ENCODE measurements at places on chromosomes 5 and 9.

GRCh38 chr9:135045264-135045927 is 42.1 kb upstream of the OLFM1 start:
- no peak for DNase-seq
- no peak overlapping the region for H3K27ac ChIP-seq
- H3K4me3 ChIP-seq: no peak overlapping the region
- no peaks in the 10 kb centered on the region for H3K27me3 ChIP-seq
- H3K36me3 ChIP-seq: no peaks in the 10 kb centered on the region

GRCh38 chr9:116870566-116870965 is 183.5 kb downstream of the TRIM32 start:
- DNase-seq: no peak
- H3K27me3 ChIP-seq: no peaks in the 10 kb centered on the region
- H3K27ac ChIP-seq: no peak overlapping the region

GRCh38 chr9:3954331-3955304 is 345.2 kb downstream of the GLIS3 start:
- H3K4me3 ChIP-seq: no peak overlapping the region
- H3K27ac ChIP-seq: no peak overlapping the region

DNA sequence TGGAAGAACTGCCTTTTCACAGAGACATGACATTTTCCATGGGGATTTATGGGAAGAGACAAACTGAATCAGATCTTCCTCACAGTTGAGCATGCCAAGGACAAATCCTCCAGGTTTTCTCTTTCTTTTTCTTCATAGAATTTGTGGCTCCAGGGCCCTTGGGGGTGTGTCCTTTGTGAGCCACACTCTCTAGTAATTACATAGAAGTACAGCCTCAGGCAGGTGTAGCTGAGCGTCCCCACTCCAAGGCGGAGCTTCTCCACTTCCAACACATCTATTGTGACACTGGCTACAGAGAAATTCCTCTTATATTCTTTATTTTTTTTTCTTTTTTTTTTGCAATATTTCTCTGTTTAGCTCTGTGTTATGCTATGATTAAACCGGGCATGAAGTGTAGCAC is 420.5 kb upstream of the CD180 start:
- H3K27ac ChIP-seq: no peak overlapping the region
- no peak for DNase-seq
- no peaks in the 10 kb centered on the region for H3K36me3 ChIP-seq

DNA sequence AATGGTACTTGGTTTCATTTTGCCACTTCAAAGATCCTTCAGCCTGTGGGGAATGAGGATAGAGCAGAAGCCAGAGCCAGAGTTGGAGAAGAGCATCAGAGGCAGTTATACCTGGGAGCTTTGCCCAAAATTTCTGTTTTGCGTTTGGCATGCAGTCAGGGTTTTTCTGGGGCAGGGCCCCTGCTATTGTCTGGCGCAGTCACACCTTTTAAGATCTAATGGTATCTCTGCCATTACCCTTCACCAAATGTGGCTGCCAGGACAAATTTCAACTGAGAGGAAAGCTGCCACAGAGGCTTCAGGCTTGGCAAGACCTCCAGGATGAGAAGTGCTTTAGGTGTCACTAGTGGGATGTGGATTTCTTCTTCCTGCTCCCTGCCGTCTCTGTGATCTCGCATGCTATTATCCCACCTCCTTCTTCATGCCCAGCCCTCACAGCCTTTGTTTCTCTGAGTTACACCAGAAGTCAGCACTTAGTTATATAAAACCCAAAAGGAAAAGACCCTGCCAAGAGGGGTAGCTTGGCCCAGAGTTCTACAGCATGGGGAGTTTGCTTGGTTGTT is 357.0 kb downstream of the TLE4 start:
- no peaks in the 10 kb centered on the region for H3K4me1 ChIP-seq
- no peak for DNase-seq
- H3K36me3 ChIP-seq: no peaks in the 10 kb centered on the region
- H3K27me3 ChIP-seq: no peaks in the 10 kb centered on the region

- H3K4me1 ChIP-seq: no peaks in the 10 kb centered on the region
- H3K27ac ChIP-seq: no peak overlapping the region
- H3K27me3 ChIP-seq: no peaks in the 10 kb centered on the region
These were observed 35.5 kb upstream of the GRHPR start for GRCh38 chr9:37386988-37387387.

DNA sequence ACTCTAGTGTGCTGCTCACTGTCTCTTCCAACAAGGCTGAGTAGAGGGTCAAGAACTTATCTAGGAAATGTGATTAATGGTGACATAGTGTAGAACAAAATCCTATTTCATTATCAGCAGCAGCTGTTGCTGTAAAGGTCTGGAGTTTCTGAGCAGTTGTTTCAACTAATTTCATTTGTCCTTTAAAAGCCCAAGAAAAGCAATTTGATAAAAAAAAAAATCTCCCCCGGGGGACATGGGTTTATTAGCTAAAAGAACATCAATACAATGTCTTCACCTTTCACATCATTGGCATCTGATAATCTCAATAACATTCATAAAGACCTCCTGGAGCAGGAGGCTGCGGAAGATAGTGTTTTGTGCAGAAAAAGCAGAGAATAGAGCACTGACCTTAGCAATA is 468.1 kb downstream of the KCTD16 start:
- H3K36me3 ChIP-seq: no peaks in the 10 kb centered on the region
- H3K27ac ChIP-seq: no peak overlapping the region
- no peaks in the 10 kb centered on the region for H3K27me3 ChIP-seq
- no peak overlapping the region for H3K4me3 ChIP-seq
- H3K4me1 ChIP-seq: no peaks in the 10 kb centered on the region

DNA sequence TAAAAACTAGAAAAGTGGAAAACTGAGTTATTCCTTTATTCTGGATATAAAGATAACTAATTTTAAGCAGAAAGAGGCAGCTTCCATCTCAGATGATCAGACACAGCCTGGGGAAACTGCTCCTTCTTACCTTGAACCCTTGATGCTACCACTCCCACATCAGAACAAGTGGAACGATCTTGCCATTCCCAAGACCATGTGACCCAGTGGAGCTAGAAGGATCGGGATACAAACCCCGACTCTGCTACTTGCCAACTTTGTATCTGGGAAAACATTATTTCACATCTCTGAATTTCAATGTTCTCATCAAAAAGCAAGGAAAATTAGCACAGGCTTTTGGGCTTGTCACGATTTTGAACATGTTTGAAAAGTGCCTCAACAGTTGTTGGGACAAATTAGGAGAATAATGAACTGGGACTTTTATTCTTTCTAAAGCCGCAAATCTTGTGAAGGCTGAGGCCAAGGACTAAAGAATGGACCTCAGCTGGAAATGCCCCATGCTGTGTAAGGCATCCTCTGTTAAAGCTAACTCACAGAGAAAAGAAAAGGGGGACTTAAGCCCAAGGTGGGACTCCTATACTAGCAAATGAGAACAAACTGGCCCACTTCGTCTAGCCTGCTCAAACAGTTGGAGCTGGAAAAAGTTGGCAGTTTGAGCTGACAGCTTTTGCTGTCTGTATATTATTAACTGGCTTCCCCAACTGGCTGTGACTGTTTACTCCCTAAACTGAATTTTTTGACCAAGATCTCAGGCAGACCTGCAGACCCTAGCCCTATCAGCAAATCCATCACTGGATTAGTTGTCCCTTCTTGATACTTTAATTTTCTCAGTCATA is 552.3 kb downstream of the EFNA5 start:
- no peak for DNase-seq
- no peaks in the 10 kb centered on the region for H3K4me1 ChIP-seq
- H3K4me3 ChIP-seq: no peak overlapping the region
- H3K27ac ChIP-seq: no peak overlapping the region
- no peaks in the 10 kb centered on the region for H3K36me3 ChIP-seq

DNA sequence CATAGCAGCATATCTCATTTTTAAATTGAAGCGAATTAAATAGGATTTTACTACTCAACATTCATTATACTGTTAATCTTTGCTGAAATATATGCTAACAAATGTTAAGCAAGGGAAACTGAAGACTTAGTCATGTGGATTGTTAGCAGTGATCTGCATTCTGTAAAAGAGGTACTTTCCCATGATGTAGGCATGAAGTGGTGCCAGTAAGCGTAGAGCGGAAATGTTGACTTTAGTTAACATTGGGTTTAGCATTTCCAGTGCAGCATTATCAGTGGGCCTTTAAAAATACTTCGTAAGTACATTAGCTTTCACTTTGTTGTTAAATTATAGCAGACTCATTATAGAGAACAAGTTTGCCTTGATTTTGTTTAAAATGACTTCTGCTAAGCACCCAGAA is 130.3 kb downstream of the CDC42SE2 start:
- peaks cover 68% of the 10 kb centered on the region for H3K4me1 ChIP-seq
- no peaks in the 10 kb centered on the region for H3K27me3 ChIP-seq
- H3K27ac ChIP-seq: peak overlapping the region; percentile 92

GRCh38 chr9:119500072-119500771 is 131.0 kb upstream of the BRINP1 start:
- no peaks in the 10 kb centered on the region for H3K36me3 ChIP-seq
- H3K4me1 ChIP-seq: no peaks in the 10 kb centered on the region
- no peak overlapping the region for H3K27ac ChIP-seq

- H3K36me3 ChIP-seq: no peaks in the 10 kb centered on the region
- no peaks in the 10 kb centered on the region for H3K4me1 ChIP-seq
- no peaks in the 10 kb centered on the region for H3K27me3 ChIP-seq
- no peak overlapping the region for H3K4me3 ChIP-seq
These were observed 364.2 kb downstream of the NNT start for GRCh38 chr5:43967165-43967564.

- peaks cover 47% of the 10 kb centered on the region for H3K27me3 ChIP-seq
- DNase-seq: peak; percentile 56
- H3K36me3 ChIP-seq: no peaks in the 10 kb centered on the region
- H3K4me3 ChIP-seq: no peak overlapping the region
These were observed 1.0 kb downstream of the ADAMTS19 start for GRCh38 chr5:129460936-129461710.

- peak; percentile 86 for DNase-seq
- H3K4me1 ChIP-seq: peaks cover 9% of the 10 kb centered on the region
- peaks cover 25% of the 10 kb centered on the region for H3K27me3 ChIP-seq
These were observed 11.0 kb upstream of the EXOSC2 start for GRCh38 chr9:130682421-130683121.

DNA sequence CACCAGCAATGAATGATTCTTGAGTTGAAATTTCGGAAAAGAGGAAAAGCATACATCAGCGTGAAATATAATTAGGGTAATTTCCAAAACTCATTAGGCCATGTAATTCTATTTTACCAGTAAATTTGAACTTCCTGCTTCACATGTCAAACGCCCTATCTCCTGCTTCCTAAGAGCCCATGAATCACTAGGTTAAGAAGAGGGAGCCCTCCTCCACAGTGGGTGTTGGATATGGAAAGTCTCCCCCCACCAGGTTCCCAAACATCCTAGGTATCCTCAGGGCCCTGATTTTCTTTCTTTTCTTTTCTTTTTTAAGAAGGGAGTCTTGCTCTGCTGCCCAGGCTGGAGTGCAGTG is 115.2 kb downstream of the SUSD1 start:
- no peak for DNase-seq
- peaks cover 22% of the 10 kb centered on the region for H3K4me1 ChIP-seq
- H3K4me3 ChIP-seq: no peak overlapping the region
- no peak overlapping the region for H3K27ac ChIP-seq
- H3K27me3 ChIP-seq: no peaks in the 10 kb centered on the region
- H3K36me3 ChIP-seq: peaks cover 26% of the 10 kb centered on the region

- peak; percentile 96 for DNase-seq
- no peaks in the 10 kb centered on the region for H3K27me3 ChIP-seq
- H3K4me3 ChIP-seq: peak within 1 kb of the TSS; percentile 89
- peaks cover 32% of the 10 kb centered on the region for H3K4me1 ChIP-seq
- H3K27ac ChIP-seq: peak within 1 kb of the TSS; percentile 98
- peaks cover 50% of the 10 kb centered on the region for H3K36me3 ChIP-seq
These were observed at the start of gene RPS23 for GRCh38 chr5:82277987-82278710. Gene RPS23, minus strand, starts transcription at chr5:82278354. Its CDS starts 31 bp downstream, at chr5:82278323.

DNA sequence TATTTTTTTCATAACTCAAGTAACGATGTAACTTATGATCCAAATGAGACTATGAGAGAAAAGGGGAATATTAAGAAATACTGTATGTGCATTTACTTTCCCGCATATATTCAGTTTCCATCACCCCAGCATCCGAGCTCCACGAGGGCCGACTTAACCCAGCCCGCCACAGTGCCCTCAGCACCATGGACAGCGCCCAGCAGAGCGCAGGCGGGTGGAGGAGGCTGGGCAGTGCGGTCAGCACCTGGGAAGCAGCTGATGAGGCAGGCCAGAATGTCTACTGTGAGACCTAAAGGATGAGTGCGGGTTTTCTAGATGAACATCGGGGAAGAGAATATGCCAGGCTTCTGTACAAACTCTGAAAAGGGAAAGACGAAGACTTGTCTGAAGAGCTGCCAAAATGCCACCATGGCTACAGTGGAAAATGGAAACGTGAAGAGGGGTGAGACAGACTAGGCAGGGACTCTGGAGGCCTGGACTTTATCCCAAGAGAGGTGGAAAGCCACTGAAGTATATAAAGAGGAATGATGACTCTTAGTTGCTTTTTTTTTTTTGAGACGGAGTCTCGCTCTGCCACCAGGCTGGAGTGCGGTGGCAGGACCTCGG is 34.5 kb upstream of the MED27 start:
- H3K4me3 ChIP-seq: no peak overlapping the region
- no peaks in the 10 kb centered on the region for H3K4me1 ChIP-seq
- no peaks in the 10 kb centered on the region for H3K36me3 ChIP-seq

GRCh38 chr9:115808695-115809094 is 344.9 kb upstream of the PAPPA start:
- H3K4me1 ChIP-seq: no peaks in the 10 kb centered on the region
- no peak overlapping the region for H3K27ac ChIP-seq
- H3K36me3 ChIP-seq: no peaks in the 10 kb centered on the region
- H3K27me3 ChIP-seq: no peaks in the 10 kb centered on the region

- no peaks in the 10 kb centered on the region for H3K36me3 ChIP-seq
- no peak overlapping the region for H3K27ac ChIP-seq
- H3K4me3 ChIP-seq: no peak overlapping the region
- peaks cover 20% of the 10 kb centered on the region for H3K27me3 ChIP-seq
- H3K4me1 ChIP-seq: no peaks in the 10 kb centered on the region
- no peak for DNase-seq
These were observed 13.3 kb downstream of the SPATA9 start for GRCh38 chr5:95669540-95669939.

- H3K36me3 ChIP-seq: peaks cover 30% of the 10 kb centered on the region
- peaks cover 9% of the 10 kb centered on the region for H3K4me1 ChIP-seq
These were observed 2.7 kb downstream of the RABEPK start for GRCh38 chr9:125202846-125203618.

- no peaks in the 10 kb centered on the region for H3K4me1 ChIP-seq
- no peaks in the 10 kb centered on the region for H3K36me3 ChIP-seq
- H3K27me3 ChIP-seq: no peaks in the 10 kb centered on the region
- no peak overlapping the region for H3K4me3 ChIP-seq
- H3K27ac ChIP-seq: no peak overlapping the region
These were observed 183.7 kb downstream of the ZNF462 start for GRCh38 chr9:107046692-107047091.

DNA sequence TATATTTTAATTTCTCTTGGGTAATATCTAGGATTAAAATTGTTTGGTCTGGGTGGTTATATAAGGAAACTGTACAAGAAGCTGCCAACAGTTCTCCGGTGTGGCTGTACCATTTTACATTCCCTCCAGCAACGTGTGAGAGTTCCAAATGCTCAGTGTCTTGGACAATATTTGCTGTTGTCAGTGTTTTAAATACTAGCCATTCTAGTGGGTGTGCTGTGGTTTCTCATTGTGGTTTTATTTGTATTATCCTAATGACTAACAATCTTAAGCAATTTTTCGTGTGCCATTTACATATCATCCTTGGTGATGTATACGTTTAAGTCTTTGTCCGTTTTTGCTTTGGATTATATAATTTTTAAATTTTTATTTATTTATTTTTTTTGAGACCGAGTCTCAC is 34.0 kb downstream of the TNFSF15 start:
- H3K27ac ChIP-seq: no peak overlapping the region
- peaks cover 3% of the 10 kb centered on the region for H3K36me3 ChIP-seq
- no peaks in the 10 kb centered on the region for H3K27me3 ChIP-seq

Measured in activated CD4-positive, alpha-beta T cell treated with anti-CD3 and anti-CD28 coated beads, Interleukin-2, amount 10 ng/mL, durations not matched to agents 24 days and 14 days (primary cell).